ENCODE measurements at places on chromosomes 1 and 21.

- DNase-seq: no peak
Measured at GRCh38 chr1:75993661-75994060, 61.5 kb upstream of the ASB17 start.

GRCh38 chr1:246528933-246529731, 22.1 kb upstream of the SMYD3 start:
- DNase-seq: no peak

GRCh38 chr1:31762726-31763670, 1.1 kb downstream of the ADGRB2 start:
- peak; percentile 81 for DNase-seq

- DNase-seq: peak; percentile 87
Measured at GRCh38 chr1:153649863-153650235, 8.7 kb upstream of the SNAPIN start.

GRCh38 chr1:81296601-81297000, 504.1 kb upstream of the ADGRL2 start:
- no peak for DNase-seq

DNA sequence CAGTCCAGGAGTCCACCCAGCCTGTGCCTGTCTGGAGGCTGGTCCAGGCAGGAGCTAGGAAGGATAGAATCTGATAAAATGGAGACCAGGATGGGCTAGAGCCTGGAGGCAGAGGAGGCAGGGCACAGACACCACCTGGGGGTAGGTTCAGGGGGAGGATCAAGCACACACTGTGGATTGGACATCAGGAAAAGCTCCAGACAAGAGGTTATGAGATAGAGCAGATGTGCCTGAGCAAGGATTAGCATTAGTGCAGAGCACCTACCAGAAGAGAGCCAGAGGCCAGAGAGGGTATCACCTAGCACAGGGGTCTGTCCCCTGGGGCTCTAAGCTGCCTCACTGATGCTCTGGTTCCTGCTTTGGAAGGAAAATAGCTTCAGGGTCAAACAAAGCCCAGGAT, 216.7 kb upstream of the ZC3H12A start:
- no peak for DNase-seq

DNA sequence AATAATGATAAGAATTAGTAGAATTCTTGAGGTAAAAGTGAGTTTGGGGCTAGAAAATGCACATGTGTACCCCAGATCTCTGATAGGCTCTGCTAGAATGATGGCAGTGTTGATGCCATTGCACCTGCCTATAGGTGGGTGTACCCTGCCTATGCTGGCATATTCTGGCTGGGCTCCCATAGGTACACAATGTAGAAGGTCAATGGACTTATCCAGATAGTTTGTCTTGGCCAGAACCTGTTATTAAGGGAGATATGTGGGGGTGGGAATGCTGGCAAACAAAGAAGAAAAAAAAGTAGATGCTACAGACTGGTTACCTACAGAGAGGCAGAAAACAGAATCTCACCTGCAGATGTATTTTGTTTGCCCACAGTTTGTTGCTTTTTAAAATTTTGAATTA, 14.1 kb upstream of the KLHDC8A start:
- DNase-seq: peak; percentile 86

GRCh38 chr1:56578138-56578962, 1.0 kb downstream of the PLPP3 start:
- peak; percentile 55 for DNase-seq

DNA sequence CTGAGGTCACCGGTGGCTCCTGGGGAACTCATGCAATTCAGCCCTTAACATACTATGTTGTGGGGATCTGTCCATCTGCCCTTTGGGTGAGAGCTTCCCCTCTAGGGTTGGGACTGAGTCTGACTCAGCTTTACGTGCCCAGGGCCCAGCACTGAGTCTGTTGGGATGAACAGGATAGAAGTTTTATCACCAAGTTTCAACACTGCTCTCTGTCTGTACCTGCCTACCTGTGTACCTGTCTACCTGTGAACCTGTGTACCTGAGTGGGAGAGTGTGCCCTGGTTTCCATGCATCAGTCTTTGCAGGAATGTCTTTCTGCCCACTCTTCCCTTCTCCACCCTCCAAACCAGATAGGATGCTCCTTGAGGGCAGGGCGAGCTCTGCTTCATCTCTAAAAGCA, 90.6 kb upstream of the POU3F1 start:
- no peak for DNase-seq

GRCh38 chr1:159872891-159873290, 10.4 kb upstream of the VSIG8 start:
- no peak for DNase-seq

Measured in NCI-H2081 (cell line).